A549 (cell line): ENCODE measurements at places on chromosomes 5 and 9.

DNA sequence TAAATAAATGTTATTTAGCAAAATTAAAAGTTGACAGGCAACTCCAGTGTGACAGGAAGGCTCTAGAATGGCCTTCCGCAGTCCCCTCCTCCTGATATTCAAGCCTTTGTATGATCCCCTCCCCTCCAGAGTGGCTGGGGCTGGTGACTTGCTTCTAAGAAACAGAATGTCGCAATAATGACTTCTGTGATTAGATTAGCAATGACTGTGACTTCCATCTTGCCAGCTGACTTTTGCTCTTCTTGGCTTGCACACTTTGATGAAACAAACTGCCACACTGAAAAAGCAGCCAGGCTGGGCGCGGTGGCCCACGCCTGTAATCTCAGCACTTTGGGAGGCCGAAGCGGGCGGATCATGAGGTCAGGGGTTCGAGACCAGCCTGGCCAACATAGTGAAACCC lies 106.5 kb upstream of the LARP1 start:
- DNase-seq, result no peak

GRCh38 chr5:155631116-155631515 lies 617.6 kb downstream of the KIF4B start:
- no peak for DNase-seq

DNA sequence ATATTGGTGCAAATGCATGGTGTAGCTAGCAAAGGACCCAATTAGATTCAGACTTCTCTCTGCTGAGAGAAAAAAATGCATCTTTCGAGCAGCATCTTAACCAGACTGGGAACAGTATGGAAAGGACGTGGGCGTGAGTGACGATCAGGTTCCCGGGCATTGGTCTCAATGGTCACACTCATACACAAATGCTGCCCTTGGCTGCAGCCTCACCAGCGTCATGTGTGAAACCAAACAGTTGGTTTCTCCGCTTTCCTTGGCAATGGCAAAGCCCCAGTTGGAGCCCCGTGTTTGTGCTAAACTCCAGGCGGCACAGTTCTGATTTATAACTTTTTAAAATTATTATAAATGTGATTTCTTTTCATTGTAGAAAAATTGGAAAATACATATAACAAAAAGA lies 237.8 kb downstream of the SEC61B start:
- no peak for DNase-seq

DNA sequence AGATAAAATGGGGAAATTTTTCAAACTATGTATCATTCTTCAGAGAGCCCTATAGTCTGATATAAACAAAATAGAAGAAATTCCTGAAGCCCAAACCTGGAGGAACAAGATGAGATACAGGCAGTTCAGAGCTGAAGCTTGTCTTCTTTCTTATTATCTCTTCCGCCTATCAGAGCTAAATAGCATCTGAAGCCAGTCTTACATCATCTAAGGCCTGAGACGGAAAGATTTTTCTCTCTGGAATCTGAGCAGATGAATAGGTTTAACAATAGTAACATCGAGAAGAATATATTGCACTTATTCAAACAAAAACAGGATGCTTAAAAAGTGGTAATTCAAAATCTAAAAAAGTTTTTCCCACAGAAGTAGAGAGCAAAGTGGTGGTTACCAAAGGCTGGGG lies 59.8 kb downstream of the LPAR1 start:
- DNase-seq, result no peak

- DNase-seq, result no peak
These were observed 65.3 kb downstream of the ARHGEF37 start for GRCh38 chr5:149646564-149646963.

DNA sequence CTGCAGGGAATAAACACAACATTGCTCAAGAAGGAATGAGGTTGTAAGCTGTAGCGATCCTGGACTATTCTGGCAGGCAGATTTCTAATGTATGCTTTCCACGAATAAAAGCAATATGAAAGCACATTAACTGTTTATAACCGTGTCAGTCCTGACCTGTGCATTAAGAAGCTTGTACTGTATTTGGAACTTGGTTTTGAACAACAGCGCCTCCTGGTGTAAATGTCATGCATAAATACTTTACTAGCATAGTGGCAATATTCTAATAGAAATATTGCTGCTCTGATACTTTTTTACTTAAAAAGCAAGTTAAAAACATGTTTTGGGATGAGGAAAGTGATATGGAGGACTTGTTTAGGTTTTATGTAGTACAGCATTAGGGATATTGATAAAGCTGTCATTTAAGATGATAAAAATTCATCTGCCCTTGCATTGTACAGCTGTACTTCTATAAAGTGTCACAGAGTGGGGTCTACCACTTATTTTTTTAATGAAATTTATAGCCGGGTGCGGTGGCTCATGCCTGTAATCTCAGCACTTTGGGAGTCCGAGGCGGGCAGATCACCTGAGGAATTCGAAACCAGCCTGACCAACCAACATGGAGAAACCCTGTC lies 70.7 kb upstream of the GNE start:
- DNase-seq, result peak; percentile 72
